ENCODE measurements at places on chromosomes 7 and 10.

DNA sequence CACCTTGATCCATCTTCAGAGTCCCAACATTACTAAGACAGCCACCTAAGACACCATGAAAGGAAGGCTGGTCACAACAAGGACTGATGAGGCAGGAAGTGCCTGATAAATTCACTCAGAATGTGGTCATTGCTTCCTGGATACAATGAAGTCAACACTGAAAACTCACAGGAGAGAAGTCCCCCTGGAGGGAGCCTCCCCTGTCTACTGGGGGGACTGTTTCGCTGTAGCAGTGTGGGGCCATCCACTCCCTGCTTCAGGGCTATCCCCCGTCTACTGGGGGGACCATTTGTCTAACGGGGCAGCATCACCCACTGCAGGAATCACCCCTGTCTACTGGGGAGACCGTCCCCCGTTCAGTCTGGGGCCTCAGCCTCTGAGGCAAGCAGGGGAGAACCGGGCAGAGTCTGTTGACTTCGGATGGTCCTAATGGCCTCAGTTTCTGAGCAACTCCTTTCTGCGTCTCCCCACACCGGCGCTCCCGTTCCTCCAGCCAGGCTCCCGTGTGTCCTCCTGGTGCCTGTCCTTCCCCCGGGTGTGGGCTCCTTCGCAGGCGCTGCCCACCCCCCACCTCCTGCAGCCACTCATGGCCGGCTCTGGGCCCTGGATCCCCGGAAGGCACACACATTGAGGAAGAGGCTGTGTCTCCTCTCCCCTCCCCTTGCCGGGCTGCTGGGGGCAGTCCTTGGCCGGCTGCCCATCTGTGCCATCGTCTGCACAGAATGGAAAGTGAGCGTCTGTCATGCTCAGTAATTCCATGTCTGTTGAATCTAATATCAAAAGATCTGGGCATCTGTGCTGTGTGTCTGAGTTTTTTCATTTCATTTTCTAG is 59.9 kb upstream of the DNAJB6 start:
- no peak for DNase-seq

DNA sequence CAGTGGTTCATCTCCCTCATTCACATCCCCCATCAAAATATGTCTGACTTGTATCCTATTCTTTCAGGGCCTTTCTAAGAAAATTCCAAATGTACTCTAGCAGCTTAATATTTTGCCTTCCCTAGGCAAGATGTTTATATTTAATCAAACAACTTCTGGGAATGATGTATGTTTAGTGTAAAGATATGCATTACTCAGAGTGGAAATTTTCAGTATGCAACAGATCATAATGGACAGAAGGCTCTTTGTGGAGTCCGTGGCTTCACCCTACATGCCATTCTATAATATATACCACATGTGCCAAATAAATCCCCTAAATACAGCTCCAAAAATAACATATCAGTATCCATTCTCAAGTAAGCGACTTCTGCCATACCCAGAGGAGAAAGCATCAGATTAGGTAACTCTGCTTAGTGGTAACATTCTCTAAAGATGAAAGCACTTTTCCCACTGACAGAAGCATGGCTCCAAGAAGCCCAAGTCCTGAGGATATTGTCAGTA is 316.6 kb downstream of the KCNMA1 start:
- peak; percentile 90 for DNase-seq

DNA sequence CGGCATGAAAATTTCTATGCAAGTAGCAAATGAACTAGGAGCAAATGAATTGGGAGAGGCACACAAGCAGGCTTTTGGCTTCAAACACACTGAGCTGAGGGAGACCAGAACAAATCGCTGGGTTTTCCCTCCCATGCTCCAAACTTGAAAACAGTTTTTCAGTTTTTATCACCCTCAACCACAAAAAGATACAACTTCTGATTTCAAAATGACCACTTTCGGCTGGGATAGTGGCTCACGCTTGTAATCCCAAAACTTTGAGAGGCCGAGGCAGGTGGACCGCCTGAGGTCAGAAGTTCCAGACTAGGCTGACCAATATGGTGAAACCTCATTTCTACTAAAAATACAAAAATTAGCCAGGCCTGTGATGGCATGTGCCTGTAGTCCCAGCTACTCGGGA is 9.0 kb upstream of the CHUK start:
- no peak for DNase-seq

GRCh38 chr7:132065989-132066603 is 509.7 kb upstream of the PODXL start:
- no peak for DNase-seq

GRCh38 chr7:497946-498655 is 21.5 kb downstream of the PDGFA start:
- DNase-seq: no peak

DNA sequence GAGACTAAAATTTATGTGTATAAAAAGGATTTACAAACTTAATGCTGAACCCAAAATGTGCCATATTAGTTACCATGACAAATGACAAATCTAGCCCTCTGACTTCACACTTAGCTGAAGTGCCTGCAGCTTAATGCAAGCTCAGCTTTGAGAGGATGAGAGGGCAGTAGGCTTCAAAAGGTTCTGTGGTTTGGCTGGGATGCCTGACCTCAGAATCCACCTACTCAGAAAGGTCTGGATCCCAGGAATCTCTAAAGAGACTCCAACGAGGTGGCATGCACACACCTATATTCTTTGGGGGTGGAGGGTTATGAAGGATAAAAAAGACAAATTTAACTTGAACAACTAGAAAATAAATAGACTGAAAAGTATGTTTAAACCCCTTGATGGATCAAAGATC is 213.4 kb downstream of the TAX1BP1 start:
- peak; percentile 14 for DNase-seq

- no peak for DNase-seq
These were observed 5.6 kb upstream of the MEST start for GRCh38 chr7:130486114-130486953.

DNA sequence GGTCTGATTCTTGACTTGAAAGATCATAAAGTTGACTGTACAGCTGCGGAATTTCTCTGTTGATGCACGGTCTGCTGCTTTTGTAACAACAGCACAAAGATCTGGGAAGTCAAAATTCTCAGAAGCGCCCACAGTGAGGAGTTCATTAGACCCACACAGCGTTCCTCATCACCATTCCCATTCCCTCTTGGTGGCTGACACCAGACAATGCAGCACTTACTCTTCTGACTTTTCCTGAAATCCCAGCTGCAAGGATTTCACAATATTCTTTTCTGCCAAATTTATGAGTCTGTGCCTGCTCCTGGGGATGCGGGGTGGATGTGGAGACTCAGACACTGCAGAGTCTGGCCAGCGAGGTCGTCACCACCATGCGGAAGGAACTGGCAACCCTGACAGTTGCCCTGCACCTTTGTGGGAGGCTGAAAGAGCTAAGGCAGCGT is 233.9 kb downstream of the FANK1 start:
- DNase-seq: peak; percentile 82

GRCh38 chr10:83994325-83994724 is 145.0 kb upstream of the GHITM start:
- no peak for DNase-seq

DNA sequence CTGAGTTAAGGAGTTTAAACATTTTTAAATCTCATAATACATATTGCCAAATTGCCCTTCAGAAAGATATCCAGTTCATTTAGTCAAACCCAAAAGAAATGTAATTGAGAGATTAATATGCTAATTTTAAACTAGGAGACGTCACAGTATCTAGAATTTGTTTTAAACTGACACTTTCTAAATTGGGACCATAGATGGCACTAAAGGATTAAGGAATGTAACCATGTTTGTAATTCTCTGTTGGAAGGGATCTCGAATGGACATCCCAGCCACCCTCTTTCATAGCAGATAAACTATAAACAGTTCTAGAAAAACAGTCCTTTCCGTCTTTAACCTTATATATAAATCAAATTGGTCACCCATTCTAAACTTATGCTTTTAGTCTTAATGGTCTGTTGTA is 30.0 kb upstream of the SAMD9L start:
- peak; percentile 24 for DNase-seq

GRCh38 chr10:86646532-86646931 is 7.8 kb upstream of the OPN4 start:
- no peak for DNase-seq
